ENCODE measurements at places on chromosomes 5 and 9.

DNA sequence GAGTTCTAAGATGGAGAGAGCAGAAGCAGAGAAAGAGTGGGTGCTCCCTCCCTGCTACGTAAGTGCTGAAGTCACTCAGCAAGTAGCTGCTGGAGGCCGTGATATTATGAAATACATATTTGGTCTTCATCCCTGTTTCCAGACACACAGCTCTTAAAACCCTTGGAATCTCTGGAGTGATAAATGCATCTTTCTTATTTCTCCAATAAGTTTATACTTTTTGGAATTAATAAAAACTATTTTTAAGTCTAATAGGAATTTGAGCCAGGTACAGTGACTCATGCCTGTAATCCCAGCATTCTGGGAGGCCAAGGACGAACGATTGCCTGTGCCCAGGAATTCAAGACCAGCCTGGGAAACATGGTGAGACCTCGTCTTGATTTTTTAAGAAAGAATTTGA lies 60.6 kb downstream of the AUH start:
- DNase-seq, result no peak

GRCh38 chr5:35990520-35990919 lies 670 bp downstream of the UGT3A1 start:
- no peak for DNase-seq

GRCh38 chr5:75049456-75050351 lies 2.7 kb downstream of the GCNT4 start:
- no peak for DNase-seq

DNA sequence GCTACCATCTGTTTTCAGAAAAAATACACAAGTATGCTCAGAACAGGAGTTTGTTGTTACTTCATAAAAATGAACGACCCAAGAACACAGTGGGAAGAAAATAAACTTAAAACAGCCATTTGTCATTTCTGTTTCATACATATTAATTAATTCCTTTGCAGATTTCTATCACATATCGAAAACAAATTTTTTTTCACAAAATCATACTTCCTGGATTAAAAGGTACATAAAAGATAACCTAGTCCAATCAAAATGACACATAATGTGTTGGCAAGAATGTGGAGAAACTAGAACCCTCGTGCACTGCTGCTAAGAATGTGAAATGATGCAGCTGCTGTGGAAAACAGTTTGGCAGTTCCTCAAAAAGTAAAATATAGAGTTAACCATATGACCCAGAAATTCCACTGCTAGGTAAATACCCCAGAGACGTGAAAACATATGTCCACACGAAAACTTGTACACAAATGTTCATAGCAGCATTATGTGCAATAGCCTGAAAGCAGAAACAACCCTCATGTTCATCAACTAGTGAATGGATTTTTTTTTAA lies 46.0 kb downstream of the MYO10 start:
- no peak for DNase-seq

DNA sequence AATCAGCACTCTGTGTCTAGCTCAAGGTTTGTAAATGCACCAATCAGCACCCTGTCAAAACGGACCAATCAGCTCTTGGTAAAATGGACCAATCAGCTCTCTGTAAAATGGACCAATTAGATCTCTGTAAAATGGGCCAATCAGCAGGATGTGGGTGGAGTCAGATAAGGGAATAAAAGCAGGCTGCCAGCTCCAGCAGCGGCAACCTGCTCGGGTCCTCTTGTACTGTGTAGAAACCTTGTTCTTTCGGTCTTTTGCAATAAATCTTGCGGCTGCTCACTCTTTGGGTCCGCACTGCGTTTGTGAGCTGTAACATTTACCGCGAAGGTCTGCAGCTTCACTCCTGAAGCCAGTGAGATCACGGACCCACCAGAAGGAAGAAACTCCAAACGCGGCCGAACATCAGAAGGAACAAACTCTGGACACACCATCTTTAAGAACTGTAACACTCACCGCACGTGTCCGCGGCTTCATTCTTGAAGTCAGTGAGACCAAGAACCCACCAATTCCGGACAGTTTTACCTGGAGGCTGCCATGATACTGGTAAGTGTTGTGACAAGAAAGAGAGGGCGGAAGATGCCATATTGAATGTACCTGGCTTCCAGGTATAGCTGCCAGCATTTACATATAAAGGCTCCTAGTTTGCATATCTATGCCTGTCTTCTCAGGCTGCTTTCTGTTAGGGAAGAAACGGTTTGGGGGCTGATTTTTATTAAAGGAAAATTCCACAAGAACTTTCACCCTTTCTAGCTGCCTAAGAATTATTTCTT lies 758.5 kb upstream of the CTNND2 start:
- no peak for DNase-seq

GRCh38 chr5:167939686-167940085 lies 351.8 kb upstream of the WWC1 start:
- DNase-seq, result no peak

GRCh38 chr9:83030391-83031107 lies 32.4 kb downstream of the RASEF start:
- DNase-seq, result no peak

DNA sequence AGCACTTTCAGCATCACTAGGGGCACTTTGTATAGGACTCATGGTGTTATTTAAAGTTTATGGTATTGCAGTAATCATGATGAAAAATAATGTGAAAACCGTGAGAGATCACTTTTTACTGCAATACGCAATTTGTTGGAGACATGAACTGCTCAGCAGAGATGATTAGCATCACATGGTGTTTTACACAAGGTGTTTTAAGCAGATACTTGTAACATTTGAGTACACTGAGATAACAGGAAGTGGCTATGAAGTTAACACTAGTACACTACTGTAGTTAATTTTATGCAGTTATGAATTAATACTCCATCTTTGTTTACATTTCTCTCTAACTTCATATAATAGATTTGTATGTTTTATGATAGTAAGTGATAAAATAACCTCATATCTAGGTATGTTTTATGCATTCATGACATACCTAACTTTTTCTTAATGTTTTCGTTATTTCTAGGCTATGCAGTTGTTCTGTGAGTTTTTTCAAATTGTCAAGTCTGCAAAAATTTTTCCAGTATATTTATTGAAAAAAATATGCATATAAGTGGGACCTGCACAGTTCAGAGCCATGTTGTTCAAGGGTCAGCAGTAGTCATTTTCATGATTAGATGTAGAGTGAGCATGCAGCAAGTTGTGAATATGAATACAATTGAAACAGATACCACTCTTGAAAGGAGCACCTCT lies 13.0 kb downstream of the SUB1 start:
- DNase-seq, result no peak

- no peak for DNase-seq
Observed at GRCh38 chr9:69454321-69454720, 129.3 kb downstream of the ENTREP1 start.

GRCh38 chr5:149834246-149834855 lies 104.2 kb downstream of the PPARGC1B start:
- DNase-seq, result no peak

GRCh38 chr5:103867857-103868598 lies 305.4 kb upstream of the NUDT12 start:
- no peak for DNase-seq

- DNase-seq, result no peak
Observed at GRCh38 chr5:127980843-127981242, 102.7 kb upstream of the SLC12A2 start.

DNA sequence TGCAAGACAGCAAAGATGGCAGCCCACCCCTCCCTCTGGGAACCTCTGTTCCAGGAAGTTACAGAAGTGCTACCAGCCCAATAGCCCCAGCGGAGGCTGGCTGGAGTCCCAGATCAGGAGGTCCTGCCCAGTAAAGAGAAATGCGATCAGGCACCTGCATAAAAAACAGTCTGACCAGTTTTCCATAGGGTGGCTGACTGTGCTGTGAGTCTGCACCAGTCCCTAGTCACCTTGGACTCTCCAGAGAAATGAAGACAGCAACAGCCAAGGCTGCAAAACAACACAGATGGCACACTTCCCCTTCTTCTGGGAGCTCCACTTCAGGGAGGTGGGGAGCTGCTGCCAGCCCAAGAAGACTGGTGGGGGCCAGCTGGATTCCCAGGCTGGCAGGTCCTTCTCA lies 265.5 kb upstream of the PCSK5 start:
- no peak for DNase-seq

- no peak for DNase-seq
Observed at GRCh38 chr9:130874783-130875182, 21.8 kb downstream of the QRFP start.

- DNase-seq, result no peak
Observed at GRCh38 chr5:180652771-180653170, 3.4 kb upstream of the FLT4 start.

GRCh38 chr9:113513111-113513510 lies 49.6 kb downstream of the RGS3 start:
- no peak for DNase-seq

GRCh38 chr9:134206311-134207300 lies 42.2 kb upstream of the RNU6ATAC start:
- no peak for DNase-seq

- DNase-seq, result no peak
Observed at GRCh38 chr5:39638813-39639212, 214.0 kb upstream of the DAB2 start.

- DNase-seq, result no peak
Observed at GRCh38 chr5:31377274-31377946, 154.5 kb downstream of the DROSHA start.

Data from dorsolateral prefrontal cortex (tissue), 122 donors.